Midbrain (tissue), 1 donor: ENCODE measurements at places on chromosomes 4 and X.

DNA sequence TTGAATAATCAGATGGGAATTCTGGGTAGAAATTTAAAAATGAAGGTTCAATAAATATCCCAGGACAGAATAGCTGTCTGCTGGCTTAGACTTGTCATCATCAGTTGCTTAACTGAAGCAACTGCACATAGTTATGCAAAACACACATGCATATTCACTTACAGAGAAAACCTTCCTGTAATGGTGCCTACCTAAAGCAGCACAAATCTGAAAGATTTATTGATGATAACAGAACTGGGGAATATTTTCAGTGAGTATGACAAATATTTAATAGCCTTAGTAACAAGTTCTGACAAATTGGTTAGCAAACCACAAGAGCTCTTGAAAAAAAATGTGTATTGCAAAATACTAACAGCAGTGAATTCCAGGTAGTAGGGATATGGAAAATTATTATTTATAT is 606.8 kb upstream of the BOD1L1 start:
- DNase-seq = no peak

DNA sequence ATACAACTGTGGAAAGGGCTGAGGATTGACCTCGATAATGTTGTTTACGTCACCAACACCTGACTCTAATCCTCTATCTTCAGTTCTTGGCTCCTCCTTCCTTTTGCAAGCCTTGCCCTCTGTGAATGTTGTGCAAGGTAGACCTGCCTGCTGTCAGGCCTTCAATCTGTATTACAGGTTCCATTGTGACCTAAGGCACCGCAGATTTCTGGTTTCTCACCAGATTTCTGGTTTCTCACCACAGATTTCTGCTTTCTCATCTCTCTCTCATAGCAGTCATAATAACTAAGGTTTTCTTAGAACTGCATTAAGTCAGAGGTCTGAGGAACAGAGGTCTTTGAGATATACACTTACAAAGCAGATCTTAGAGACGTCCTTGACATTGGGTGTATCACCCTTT is 51.5 kb upstream of the ETNPPL start:
- DNase-seq = no peak

GRCh38 chrX:55144697-55145096 is 55.9 kb downstream of the PAGE2 start:
- no peak for DNase-seq

DNA sequence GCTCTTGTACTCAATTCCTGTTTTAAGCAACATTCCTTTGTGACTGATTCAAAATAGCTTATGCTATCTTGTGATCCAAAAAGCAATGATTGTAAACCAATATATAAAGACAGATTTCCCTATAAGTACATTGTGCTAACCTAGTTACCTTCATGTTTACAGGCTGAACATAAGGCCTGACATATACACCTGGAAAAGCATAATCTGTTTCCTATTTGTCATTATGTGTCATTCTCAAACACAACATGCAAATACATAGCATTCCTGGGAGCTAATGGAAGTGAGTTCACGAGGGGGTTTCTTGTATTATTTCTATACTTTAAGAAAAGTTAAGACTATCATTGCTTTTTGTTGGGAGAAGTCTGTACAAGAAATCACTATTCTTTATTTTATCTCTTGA is 638.1 kb upstream of the AGA start:
- DNase-seq = no peak

DNA sequence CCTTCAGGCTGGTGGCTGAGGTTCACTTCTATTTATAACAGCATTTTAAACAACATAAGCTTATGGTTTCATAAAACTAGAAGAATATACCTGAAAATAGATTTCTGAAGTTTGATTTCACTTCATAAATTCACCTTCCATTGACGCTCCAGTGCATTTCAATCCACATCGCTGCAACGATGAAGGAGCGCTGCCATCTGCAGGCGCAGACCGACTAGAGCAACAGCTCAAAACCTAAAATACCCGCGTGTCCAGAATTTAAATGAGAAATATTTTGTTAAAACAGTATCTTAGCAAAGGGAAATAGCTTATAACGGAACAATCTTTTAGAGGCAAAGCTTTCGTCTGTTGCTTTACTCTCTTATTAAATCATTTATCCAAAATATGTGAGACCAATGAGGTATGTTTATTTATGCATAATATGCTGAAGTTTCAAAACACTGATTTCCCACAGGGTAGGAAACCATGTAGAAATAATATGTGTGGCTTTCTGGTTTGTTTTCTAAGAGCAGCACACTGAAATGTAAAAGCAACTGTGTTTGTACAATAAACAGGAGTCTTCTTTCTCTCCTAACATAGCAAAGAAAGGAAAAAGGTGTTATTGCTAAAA is 816.4 kb upstream of the FRG1 start:
- peak; percentile 32 for DNase-seq

- no peak for DNase-seq
Measured at GRCh38 chr4:1715002-1715758, 3.1 kb upstream of the SLBP start.

GRCh38 chr4:60721685-60722084 is 478.4 kb upstream of the ADGRL3 start:
- DNase-seq = no peak

DNA sequence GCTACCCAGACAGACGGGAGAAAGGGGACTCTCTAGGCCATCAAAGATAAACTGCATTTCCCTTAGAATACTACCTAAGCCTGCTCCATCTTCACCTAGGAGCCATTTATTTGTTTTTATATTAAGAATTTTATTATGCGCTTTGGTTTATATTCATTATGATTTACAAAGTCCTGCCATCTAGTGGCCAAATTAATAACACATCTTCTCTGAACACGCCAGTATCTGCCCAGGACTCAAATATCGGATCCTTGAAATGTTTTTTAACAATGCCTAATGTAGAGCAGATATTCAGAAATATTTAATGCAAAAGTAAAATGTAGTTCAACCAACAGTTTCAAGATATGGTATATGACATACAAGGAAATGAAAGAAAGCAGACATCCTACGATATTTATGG is 20.8 kb upstream of the PRPS2 start:
- peak; percentile 32 for DNase-seq

DNA sequence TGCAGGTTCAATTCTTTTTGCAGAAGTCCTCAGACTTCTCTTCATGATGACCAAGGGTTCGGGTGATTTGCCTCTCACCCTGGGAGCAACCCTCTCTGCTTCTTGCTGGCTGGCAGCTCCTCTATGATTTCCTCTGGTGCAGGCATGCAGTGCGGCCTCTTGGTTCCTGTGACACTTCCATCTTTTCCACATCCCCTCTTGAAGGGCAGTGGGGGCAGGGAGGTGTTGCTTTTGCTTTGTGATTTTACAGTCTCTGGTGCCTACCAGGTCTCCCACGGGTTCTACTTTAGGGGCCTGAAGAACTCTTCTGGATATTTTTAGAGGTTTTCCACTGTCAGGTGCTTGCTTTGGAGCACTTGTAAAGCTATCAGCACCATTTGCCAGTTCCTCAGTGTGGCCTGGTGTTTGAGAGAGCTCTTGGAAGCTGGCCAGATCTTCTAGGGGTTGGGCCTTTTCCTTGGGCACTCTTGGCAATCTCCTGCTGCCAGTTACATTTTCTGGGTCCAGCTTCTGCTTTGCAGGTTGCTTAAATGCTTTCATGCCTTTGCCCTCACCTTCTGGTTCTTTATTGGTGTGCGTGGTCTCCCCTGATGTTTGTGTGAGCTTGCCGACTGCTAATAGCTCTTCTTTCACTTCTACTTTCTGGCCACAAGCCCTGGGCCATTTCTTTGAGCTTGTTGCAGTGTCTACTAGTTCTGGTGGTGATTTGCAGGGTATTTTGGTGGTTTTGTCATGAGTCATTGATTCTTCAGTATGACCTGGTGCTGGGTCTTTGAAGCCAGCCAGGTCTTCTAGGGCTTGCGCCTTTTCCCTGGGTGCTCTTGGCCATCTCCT is 11.5 kb upstream of the CHST7 start:
- peak; percentile 3 for DNase-seq

DNA sequence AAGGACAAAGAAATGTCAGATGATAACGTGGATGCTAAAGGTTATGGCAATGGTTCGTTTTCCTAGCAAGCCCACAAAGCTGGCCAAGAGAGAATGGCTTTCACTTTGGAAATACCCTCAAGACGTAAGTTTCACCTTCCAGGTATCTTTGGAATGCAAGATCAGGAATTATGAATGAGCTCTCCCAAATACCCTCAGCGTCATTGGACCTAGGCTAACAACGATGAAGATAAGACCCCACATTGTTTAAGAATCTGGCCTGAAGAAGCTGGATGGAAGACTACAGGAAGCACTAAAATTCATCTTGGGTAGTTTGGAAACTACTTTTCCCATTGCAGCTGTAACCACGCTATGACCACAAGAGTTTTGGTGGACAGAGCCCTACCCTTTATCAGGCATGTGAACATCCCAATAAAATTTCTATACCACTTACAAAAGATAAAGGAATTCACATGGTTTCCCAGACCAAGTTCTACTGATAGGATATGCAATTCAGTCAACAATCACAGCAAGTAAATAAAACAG is 111.9 kb downstream of the KDR start:
- DNase-seq = no peak

- no peak for DNase-seq
Measured at GRCh38 chr4:125334926-125335325, 20.2 kb downstream of the FAT4 start.

DNA sequence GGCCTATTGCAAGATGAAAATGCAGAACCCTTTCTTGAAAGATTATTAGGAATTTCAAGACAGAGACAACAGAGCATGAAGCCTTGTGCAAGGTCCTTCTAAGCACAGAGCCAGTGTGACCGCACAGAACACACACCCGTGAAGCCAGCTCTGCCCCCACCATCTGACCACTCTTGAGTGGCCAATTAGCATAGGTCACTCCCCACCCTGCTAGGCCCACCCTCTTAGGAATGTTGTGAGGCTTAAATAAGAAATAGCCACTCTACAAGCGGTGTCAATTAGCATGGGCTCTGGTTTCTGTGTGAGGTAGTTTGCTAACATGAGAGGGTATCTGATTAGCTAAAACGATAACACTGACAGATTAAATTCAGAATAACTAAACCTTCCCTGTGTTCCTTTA is 152.9 kb downstream of the PTTG2 start:
- DNase-seq = no peak

- no peak for DNase-seq
Measured at GRCh38 chr4:40502934-40503333, 126.7 kb downstream of the RBM47 start.

GRCh38 chr4:52956691-52957090 is 94.6 kb downstream of the RASL11B start:
- no peak for DNase-seq

- no peak for DNase-seq
Measured at GRCh38 chrX:69236641-69237040, 71.4 kb upstream of the PJA1 start.

DNA sequence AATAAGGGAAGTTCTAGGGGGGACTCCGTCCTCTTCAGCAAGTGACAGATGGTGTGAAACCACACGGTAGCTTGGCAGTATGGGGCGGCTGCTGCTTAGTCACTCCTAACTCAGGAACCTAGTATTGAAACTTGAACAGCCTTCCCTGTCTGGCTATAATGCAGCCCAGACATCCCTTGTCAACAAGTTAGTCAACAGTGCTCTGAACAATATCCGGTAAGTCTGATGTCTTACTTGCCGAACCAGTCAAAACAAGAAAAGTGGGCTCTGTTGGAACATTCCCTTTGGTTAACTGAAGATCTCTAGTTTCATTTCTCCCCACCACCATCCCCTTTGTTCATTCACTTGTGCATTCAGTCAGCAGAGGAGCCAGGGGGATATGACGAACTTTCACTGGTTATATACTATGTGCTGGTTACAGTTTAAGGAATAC is 18.7 kb upstream of the CXCL13 start:
- no peak for DNase-seq

- DNase-seq = no peak
Measured at GRCh38 chr4:173526027-173526482, 4.0 kb downstream of the HAND2 start.

DNA sequence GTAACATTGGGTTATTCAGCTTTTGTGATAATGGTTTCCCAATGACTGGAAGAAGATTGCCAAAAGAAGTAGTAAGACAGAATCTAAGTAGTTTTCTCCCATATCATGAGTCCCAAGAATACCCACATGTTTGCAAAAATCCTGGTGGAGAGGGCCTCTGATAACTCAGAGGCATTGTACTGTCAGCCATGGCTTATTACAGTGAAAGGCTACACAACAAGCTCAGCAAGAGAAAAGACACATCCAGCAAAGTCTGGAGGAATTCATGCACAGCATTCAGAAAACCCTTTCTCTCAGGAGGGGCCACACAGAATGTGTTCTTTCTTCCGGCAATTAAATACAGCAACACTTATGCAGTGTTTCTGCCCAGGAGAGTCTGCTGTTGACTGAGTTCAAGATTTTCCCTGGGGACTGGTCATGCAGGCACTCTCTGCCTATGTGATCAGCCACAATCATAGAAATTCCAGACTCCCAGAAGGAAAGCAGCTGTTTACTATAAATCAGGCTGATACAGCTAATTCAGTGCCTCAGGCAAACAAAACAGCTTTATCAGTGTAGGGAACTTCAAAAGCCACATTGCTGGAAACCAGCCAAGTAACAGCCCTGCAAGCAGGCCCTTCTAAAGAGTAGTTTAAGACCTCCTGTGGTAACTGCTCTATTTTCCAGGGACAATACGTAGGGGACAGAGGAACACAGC is 937.1 kb downstream of the CCSER1 start:
- DNase-seq = peak; percentile 2

GRCh38 chrX:13050151-13050550 is 5.7 kb upstream of the FAM9C start:
- no peak for DNase-seq

- no peak for DNase-seq
Measured at GRCh38 chrX:38138900-38139299, 81.8 kb downstream of the SRPX start.

- DNase-seq = no peak
Measured at GRCh38 chr4:128291096-128291495, 3.5 kb upstream of the PGRMC2 start.

GRCh38 chrX:10414862-10415261 is 205.5 kb downstream of the MID1 start:
- no peak for DNase-seq

DNA sequence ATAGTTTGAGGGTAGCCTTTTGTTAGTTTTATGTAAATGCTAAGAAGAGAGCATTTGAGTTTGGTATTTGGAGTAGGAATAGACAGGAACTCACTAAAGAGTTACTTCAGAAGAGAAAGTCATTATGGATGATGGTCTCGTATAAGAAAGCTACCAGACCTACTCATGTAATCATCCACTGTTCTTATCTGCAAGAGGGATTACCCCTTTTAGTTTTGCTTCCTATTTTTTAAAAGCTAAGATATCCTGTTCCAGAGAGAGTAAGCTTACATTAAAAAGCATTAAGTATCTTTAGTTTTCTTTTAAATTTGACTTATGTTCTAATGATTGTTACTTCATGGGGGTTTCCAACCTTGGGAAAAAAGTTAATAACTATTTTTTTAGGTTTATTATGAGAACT is 12.5 kb upstream of the ART3 start:
- DNase-seq = no peak

GRCh38 chrX:14032406-14032805 is 2.7 kb upstream of the GEMIN8 start:
- DNase-seq = peak; percentile 77

DNA sequence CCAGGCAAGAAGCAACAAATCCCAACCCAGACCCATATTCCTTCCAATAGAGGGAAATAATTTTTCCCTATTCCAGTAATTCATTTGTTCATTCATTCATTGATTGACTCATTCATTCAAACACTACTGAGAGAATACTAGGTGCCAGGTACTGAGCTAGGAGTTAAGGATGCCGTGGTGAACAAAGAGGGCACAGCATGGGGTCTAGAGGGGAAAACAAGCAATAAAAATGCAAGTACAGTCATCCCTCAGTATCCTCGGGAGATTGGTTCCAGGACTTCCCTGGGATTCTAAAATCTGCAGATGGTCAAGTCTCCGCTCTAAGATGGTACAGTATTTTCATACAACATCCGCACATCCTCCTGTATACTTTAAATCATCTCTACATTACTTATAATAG is 18.7 kb downstream of the RASGEF1B start:
- no peak for DNase-seq
